Stimulated activated CD8-positive, alpha-beta memory T cell treated with anti-CD3 and anti-CD28 coated beads, Interleukin-15, amount 100 ng/mL, for 4 hours (primary cell): ENCODE measurements at places on chromosomes 7 and 10.

DNA sequence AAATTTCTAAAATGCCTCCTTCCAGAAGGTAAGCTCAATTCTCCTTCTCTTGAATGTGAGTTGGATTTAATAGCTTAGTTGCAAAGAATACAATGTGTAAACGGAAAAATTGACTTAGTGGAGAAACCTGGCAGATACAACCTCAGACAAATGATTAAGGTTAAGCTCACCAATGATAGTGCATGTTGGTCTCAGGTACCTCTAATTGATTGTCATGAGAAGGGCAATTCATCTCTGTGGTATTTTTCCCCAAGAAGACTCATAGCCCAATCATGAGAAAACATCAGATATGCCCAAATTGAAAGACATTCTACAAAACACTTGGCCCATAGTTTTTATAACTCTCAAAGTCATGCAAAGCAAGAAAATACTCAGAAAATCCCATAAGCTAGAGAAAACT is 36.2 kb upstream of the TMEM106B start:
- DNase-seq, result no peak

GRCh38 chr10:68955355-68955831 is 577 bp upstream of the DDX21 start:
- DNase-seq, result no peak

- no peak for DNase-seq
Observed at GRCh38 chr7:158479021-158479663, 108.5 kb downstream of the PTPRN2 start.

DNA sequence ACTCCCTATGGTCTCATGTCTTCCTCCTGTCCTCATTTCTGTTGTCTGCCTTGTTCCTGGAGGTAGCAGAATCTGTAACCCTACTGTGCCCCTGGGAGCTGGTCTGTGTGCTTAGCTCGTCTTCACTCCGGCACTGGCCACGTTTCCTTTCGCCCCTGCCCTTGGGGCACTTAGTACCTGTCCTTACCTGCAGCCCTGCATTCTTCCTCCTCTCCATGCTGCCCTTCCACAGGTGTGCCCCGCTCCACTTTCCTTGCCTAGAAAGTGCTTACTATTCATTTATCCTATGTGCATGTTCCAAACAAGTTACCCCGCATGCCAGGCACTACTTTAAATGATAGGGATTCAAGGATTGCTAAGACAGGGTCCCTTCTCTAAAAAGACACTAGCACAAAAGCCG is 199.9 kb upstream of the ZMIZ1 start:
- no peak for DNase-seq

GRCh38 chr10:131778385-131778784 is 122.4 kb upstream of the PPP2R2D start:
- no peak for DNase-seq

DNA sequence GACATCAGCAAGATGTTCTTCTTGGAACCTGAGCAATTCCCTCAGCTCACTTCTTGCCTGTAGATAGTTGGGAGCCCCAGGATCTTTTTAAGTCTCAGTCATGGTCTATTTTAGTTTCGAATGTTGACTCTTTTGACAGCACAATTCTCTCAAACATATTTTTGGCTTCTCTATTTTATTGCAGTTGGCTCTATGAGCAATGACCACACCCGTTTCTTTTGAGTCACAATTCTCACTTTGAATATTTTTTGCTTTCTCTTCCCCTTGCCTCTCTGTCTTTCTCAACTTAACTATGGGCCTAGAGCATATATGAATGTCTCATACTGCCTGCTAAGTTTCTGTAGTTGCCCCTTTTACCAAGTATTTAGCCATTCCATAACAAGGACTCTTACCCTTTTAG is 222.8 kb downstream of the PTN start:
- DNase-seq, result no peak

DNA sequence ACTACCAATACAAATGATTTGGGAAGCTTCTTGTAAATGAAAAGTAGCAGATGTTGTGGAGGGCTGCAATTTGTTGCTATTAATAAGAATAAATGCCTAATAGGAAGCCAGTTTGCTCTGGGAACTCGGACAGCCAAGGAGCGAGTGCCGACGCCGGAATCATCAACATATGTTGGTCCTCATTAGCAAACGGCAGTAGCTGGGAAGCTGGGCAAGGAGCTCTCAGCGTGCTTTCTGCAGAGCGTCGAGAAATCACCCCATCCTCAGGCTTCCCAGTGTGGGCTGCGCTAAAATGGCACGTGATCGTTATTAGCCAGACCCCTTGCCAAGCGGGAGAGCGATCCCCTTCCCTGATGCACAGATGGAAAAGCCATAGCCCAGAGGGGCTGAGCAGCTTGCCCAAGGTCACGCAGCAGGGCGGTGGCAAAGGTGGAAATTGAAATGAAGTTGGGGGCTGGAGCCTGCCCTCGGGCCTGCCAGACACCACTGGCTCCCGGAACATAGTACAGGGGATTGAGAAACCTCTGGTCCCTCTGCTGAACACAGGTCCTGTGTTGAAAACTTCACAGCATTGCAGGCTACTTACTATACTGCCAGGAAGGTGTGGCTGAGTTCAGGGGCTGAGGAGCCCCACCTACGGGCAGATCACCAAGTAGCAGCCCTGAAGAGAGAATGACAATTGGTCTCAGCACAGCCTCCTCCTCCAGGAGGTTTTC is 326.9 kb downstream of the PLXNA4 start:
- DNase-seq, result no peak

- DNase-seq, result no peak
Observed at GRCh38 chr7:108094346-108094745, 35.8 kb downstream of the LAMB4 start.

GRCh38 chr7:20222219-20222828 is 5.1 kb upstream of the MACC1 start:
- DNase-seq, result no peak

DNA sequence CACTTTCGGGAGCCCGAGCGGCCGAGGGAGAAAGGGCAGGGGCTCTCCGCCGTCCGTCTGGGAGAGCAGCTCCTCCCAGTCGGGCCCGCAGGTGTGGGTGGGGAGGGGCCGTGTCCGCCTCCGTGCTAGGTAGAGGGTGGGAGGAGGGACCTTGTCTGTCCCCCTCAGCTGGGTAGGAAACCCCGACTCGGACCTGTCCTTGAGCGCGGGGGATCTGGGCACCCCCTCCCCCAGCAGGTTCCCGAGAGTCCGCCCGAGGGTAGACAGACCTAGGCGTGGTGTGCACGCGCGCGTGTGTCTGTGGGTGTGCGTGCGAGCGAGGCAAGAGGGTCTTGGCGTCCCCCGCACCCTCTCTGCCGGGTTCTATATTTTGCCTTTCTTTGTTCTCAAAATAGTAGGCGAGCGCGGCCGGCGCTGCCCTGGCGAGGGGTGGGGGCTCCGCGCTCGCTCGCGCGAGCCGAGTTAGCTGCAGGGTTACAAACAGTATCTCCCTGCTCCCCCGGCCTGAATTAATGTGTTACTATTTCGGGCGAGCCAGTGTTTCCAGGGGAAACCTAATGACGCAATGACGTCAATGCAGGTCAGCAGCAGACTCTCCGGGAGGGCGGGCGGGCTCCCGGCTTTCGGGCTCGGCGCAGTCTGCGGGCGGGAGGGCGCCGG is 73.9 kb upstream of the LEP start:
- DNase-seq, result no peak

DNA sequence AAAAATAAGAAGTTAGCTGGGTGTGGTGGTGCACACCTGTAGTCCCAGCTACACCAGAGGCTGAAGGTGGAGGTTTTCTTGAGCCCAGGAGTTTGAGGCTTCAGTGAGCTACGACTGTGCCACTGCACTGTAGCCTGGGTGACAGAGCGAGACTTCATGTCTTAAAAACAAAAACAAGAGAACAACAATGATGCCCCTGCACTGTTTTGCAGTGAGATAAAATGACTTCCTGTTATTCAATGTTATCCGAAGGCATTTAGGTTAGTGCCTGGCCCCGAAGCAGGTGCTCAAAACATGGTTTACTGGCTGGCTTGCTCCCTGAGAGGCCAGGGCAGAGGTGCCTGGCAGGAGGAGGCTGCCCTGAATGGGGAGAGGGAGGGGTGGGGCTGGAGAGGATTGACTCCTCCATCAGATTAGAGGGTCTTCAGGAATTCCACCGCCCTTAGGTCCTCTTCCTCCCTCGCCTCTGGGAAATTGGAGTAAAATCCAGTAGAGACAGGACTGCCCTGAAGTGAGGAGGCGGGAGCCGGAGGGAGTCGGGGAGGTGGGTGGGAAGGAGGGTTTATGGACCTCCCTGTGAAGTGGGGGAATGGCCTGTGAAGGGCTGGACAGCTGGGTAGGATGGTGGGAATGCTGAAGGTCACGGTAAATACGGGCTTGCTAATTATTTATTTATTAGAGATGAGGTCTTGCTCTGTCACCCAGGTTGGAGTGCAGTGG is 6.8 kb upstream of the CLDN4 start:
- DNase-seq, result no peak

DNA sequence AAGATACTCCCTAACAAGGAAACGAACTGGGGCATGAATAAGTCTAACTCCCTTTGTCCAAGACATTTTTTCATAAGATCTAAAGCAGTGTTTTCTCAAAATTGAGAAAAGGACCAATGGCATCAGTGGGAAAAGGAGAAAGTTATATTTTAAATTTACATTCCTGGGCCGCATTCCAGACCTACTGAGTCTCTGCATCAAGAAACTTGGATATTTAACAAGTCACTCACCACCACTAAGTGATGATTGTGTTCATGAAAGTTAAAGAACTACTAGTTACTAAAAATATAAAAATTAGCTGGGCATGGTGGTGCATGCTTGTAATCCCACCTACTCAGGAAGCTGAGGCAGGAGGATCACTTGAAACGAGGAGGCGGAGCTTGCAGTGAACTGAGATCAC is 149.6 kb upstream of the MEOX2 start:
- DNase-seq, result no peak

DNA sequence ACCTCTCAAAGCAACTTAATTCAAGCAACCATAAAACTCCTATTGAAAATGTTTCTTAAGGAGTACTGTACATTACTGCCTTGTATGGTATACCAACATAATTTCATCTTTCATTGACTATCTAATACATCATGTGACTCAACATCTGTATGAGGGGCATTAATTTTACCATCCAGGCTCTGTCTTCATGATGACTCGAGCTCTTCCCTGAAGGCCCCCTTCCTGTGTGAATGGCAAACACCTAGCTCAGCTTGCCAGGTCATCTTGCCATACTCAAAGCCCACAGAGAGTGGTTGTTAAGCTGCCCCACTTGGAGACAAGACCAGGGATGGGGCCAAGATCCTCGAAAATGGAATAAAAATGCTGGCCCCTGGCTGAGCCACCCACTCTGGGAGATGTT is 82.4 kb downstream of the SGMS1 start:
- no peak for DNase-seq

DNA sequence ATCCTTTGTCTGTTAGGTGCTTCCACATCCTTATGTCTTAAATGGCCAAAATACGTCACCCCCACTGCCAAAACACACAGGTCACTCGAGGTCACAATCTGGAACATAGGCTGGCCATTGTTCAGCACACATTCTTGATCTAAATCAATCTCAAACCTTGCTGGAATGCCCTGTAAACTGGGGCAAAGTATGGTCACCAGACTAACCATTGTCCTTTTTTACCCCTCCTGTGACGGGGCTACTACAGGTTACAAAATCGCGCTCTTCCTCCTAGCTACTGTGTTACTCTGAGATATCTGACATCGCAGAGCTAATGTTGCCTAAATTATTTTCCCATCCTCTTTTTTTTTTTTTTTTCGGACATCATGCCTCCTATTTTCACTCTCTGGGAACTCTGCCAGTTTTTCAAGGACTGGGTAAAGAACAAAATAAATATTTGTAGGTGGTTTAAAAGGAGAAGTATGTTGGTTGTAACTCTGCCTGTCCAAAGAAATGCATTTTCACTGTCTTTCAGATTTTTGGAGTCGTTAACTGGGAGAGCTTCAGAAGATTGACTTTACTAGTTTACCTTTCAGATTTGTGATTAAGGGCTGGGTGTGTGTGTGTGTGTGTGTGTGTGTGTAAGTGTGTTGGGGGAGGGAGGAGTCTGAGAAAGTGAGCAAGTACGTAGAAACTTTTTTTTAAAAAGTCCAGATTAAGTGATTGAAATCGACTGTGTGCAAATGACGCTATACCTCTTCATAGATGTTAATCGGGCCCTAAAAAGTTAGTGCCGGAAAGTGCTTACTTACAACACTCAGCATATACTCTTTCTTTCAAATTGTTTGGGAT is 942 bp upstream of the KIAA1217 start:
- DNase-seq, result no peak

GRCh38 chr7:116337800-116338199 is 127.5 kb downstream of the TES start:
- DNase-seq, result no peak

- DNase-seq, result no peak
Observed at GRCh38 chr10:7515439-7515838, 104.6 kb upstream of the SFMBT2 start.

GRCh38 chr7:106114716-106115383 is 2.7 kb upstream of the SYPL1 start:
- no peak for DNase-seq

DNA sequence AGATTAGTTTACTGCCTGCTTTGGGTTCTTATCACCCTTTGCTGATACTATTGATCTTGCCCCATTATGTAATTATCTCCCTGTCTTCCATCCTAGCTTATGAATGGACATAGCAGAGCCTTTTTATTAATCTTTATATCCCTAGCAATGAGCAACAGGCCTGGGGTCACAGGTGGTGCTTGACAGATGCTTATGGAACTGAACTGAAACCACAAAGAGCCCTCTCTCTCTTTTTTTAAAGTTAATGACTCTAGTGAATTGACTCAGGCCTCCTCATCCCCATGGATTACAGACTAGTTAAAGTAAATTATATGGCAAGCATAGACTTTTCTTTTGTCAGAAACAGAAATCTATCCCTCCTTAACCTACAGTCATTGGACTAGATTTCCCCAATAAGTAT is 265.2 kb downstream of the PHTF2 start:
- no peak for DNase-seq

DNA sequence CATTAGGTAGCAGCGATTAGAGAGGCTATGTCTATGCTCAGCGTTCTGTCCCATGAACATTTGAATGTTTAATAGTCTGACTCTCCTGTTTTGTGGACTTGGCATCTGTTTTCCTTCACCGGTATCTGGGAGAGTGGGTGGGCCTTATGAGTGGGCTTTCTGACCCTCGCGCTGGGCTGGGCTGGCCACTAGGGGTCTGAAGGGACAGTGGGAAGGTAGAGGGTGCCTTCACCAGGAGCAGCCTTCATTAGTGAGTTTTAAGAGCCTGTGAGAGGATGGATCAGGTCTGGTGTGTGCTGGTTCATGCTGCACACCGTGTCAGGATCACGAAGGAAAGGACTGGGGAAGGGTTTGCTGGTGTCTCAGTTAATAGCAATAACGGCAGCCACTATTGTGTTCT is 33.4 kb downstream of the DCLRE1A start:
- no peak for DNase-seq

GRCh38 chr10:2680821-2681220 is 386.5 kb upstream of the PFKP start:
- no peak for DNase-seq

DNA sequence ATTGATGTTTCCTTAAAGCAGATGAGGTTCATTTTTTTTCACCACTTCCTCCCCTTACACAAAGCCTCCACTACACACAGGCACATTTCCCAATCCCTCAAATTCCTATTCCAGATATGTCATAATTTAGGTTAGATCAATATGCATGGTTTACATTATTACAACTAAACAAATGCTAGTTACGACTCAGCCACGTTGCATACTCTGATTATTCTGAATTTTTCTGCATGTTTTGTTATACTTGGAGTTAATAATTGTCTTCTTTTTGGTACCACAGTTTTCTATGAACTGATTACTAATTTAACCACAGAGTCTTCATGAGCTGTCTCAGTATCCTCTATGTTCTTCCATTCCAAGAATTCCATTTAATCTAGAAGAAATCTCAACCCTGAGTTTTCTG is 4.4 kb upstream of the BICC1 start:
- no peak for DNase-seq

GRCh38 chr10:43699516-43699915 is 50.8 kb upstream of the ZNF32 start:
- DNase-seq, result no peak
